ENCODE measurements at places on chromosomes 5 and 9. TPM values are rescaled to one million over a fixed set of nuclear protein-coding genes. Genes with fewer than 3 reads are reported as not detected.

Gene TMEM215
- not detected for total RNA-seq

Gene MEIKIN
- 4.2 TPM for total RNA-seq

Gene PCA3
- not detected for total RNA-seq

Gene PRR7
- total RNA-seq: 6.6 TPM

Gene CARD9
- 1.1 TPM for total RNA-seq

Gene BTNL3
- total RNA-seq: not detected

Gene SPINK7
- not detected for total RNA-seq

Gene SRP19
- 38.6 TPM for total RNA-seq

Gene DNAJA1
- 66.8 TPM for total RNA-seq

Gene COL15A1
- total RNA-seq: 0.31 TPM

Gene PARP8
- 129 TPM for total RNA-seq

Gene PCDHGA9
- total RNA-seq: 0.18 TPM

Gene PLPP1
- 31.3 TPM for total RNA-seq

Gene CNTNAP3B
- total RNA-seq: not detected

Gene FAM153A
- total RNA-seq: 163 TPM

Gene HMGCR
- 43.7 TPM for total RNA-seq

Gene ANXA2R
- 59.1 TPM for total RNA-seq

Gene TXN
- total RNA-seq: 24.9 TPM

Gene ANKRA2
- 22.7 TPM for total RNA-seq

Gene CHMP5
- 70.2 TPM for total RNA-seq

Gene CTSV
- total RNA-seq: 0.24 TPM

Gene FTMT
- not detected for total RNA-seq
